ENCODE measurements at places on chromosomes 2 and 18. TPM values are rescaled to one million over a fixed set of nuclear protein-coding genes. Genes with fewer than 3 reads are reported as not detected.
A peak's percentile ranks its signal among the peaks of the same experiment; 100 is the strongest.

DNA sequence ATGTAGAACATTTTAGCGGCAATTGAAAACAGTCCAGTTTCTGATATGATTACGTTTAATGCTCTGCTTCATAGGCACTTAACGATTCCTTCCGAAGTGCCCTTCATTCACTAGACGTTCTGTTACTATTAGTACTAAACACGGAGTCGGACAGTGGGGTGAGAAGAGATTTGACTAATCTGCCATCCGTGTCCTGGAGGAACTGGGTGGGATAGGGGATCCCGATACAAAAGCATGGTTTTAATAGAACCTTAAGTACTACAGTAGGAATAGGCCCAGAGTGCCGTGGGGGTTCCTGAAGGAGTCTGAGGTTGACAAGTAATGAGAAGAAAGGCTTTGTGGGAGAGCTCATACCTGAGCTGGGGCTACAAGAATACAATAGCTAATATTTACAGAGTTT lies 631 bp downstream of the MORN2 start:
- DNase-seq, result no peak

DNA sequence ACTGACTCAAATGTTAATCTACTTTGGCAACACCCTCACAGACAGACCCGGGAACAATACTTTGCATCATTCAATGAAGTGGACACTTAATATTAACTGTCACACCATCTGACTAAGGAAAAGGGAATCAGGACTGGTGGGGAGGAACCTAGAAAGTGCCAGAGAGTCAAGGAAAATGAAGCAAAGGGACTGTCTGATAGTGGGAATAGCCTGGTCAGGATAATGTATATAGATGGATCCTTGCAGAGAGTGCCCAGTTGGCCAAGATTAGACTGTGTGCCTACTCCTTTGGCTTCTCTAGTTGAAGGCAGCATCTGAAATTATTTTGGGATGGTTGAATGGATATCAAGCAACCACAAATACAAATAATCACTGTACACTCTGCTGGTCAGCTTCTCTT lies 45.2 kb downstream of the ARL6IP6 start:
- no peak for DNase-seq

- peak; percentile 68 for DNase-seq
Observed at GRCh38 chr2:188645986-188646385, 328.2 kb upstream of the COL3A1 start.

DNA sequence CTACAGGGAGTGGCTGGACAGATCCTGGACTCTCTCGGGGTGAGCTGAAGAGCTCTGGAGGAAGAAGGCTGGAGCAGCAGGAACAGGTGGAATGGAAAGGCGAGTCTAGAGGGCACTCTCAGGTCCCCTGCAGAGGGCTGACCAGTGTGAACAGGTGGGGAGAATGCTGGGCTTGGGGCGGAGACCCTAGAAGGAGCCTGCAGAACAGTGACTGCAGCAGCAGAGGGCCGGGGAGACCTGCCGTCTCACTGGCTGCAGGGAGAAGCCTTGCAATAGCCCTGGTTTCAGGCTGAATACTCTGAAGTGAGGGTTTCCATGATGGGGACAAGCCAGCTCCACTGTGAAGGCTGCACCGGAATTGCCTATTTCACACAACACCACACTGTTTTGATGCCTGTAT lies 626.7 kb upstream of the SALL3 start:
- no peak for DNase-seq

The UCN gene
- 0.79 TPM for total RNA-seq

The RASGRP3 gene
- 1.5 TPM for total RNA-seq
